Mammary epithelial cell (primary cell): ENCODE measurements at places on chromosomes 5 and 9. TPM values are rescaled to one million over a fixed set of nuclear protein-coding genes. Genes with fewer than 3 reads are reported as not detected.
A peak's percentile ranks its signal among the peaks of the same experiment; 100 is the strongest.

Gene MYMK
- total RNA-seq: not detected

Gene CDC20B
- total RNA-seq: not detected

Gene SNCAIP
- under 0.01 TPM for total RNA-seq

Gene PCA3
- not detected in 2 replicates for total RNA-seq

Gene ADRA1B
- 0.67 TPM for total RNA-seq

Gene NR6A1
- total RNA-seq: 4.8 TPM

Gene PDZD2
- total RNA-seq: 0.48 and 0.71 TPM in 2 replicates

DNA sequence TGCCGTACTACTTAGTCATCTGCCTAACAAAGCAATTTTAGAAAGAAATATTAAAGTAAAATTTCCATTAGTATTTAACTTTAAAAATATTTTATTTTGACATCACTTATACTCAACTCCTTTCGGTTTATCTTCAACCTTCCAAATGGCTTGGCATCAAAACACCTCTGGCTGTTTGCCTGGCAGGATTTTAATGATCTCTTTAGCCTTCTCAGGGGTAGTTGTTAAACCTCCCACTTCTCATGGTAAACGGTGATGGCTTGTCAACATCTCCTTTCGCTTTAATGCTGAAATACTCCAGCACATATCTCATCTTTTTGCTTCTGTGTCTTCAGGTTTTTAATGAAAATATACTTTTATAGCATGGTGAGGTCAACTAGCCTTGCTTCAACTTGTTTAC lies 747.1 kb downstream of the CETN3 start:
- no peak for DNase-seq

DNA sequence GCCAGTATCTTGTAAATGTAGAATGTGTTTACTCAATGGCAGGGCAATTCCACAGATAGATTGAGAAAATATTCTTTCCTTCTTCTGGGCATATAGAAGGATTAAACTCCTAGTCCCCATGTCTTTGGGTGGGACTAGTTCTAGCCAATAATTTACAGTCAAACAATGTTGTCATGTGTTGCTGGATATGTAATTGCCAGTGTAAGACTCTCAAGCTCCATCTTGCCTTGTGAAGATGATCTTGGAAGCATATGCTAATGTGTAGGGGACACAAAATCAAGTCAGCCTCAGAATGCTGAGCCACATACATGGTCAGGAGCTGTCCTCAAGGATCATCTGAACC lies 386.9 kb downstream of the CETN3 start:
- no peak for DNase-seq

GRCh38 chr5:6358434-6358820 lies 19.9 kb downstream of the MED10 start:
- DNase-seq: no peak

- peak; percentile 45 for DNase-seq
These were observed 58.7 kb upstream of the TNFSF8 start for GRCh38 chr9:114988962-114989599.

GRCh38 chr5:92514896-92515295 lies 1066.1 kb downstream of the NR2F1-AS1 start:
- DNase-seq: no peak

GRCh38 chr5:124605541-124605940 lies 140.9 kb downstream of the ZNF608 start:
- DNase-seq: no peak

DNA sequence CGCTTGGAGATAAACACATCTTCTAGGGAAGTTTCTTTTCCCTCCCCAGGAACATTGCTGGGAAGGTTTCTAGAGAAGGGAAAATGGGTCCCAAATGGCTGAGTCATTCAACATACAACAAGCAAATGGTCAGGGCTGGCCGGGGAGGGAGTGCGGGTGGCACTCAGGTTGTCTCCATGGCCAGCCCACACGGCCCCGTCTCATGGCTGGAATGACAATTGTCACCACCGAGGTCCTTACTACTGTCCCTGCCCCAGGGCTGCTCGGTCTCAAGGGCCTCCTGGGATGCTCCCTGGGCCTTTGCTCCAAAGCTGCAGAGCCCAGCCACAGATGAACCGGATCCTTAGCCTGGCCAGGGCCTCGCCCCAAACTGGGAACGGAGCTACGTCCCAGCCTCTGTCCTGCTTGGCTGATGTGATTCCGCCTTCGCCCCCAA lies 121.9 kb downstream of the FGF18 start:
- no peak for DNase-seq
